CD4-positive, alpha-beta T cell treated with Interferon alpha-2 for 1 hour (primary cell): ENCODE measurements at places on chromosomes 2 and 18.

DNA sequence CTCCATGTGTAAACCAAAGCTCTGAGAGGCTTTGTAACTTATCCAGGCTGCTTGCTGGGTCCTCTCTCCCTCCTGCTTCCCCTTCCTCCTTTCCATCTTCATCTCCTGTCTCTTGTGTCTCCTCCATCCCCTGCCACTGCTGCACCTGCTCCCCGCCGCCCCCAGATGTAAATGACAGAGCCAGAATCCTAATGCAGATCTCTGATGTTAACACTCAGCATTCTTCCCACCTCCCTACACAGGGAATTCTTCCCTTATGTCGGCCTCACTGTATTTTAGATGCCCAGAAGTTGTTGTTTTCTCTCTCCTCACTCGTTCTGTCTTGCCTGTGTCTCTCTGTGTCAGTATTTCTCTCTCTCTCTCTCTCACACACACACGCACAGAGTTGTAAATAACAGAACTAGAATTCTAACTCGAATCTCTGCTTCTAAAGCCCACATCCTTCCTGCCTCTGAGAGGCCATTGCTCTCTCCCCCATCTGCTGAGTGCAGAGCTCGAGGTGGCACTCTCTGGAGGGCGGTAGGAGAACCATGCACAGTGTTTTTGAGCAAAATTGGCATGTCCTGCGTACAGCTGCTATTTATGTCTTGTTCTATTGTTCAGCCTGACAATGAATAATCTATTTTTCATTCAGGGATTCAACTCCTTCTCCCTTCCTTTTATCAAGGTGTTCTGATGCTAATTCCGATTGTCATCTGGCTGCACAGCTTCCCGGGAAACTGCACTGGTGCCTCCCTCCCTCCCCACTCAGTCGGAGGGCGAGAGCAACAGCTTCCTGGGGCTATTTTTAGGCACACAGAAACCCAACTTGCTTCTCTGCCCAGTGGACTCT, 219.9 kb downstream of the SH3RF3 start:
- peak; percentile 58 for DNase-seq

DNA sequence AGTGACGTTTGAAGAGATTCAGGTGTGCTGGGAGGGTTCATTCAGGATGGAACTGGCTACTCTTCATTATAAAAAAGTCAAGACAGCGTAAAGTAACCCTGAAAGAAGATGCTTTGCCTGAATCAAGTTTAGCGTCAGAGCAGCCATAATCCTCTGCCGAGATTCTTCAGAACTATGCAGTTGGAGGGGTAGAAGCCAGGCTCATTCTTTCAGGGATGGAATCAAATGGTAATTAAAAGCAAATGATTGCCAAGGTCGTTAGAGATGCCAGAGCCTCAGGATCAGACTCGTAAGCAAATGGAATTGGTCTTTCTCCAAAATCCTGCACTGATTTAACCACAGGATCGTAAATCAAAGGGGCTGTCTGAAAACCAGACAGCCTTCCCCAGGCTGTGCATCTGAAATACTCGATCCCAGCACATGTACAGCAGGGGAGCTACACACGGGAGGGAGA, 21.9 kb downstream of the APCDD1 start:
- no peak for DNase-seq

GRCh38 chr18:2223849-2224248, 347.5 kb downstream of the METTL4 start:
- DNase-seq, result no peak

DNA sequence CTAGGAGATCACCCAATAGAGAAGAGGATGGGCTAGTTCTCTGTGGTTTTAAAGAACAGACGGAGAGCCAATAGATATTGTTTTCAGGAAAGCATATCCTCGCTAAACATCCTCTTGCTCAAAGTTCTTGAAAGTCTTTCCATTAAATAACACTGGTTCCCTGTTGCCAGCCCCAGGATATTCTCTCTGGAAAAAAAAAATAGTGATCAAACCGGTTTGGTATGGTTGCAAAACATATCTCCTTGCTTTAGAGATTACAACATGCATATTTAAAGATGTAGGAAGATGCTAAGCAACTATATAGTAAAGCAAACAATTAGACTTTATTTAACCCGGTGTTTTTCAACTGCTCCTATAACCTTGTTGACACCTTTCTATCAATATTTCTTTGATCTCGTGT, 211.4 kb downstream of the CMPK2 start:
- no peak for DNase-seq

GRCh38 chr2:220219371-220219770, 591.9 kb downstream of the SLC4A3 start:
- DNase-seq, result no peak

GRCh38 chr2:214710729-214711128, 98.8 kb downstream of the BARD1 start:
- no peak for DNase-seq

DNA sequence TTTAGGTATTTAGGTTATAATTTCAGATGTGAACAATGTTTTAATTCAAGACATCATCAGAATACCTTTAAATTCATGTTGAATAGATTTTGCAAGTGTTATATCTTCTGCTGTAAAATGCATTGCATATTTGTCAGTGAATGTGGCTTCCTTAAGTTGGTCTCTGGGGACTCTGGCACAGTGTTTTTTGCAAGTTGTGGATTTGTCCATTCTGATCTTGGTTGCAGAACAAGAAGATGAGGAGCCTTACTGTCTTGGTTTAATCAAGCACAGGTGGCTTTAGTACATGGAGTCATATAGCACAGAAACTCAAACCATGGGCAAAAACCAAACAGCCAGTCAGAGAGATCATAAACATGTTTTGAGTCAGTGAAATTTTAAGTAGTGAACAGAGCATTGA, 135.7 kb downstream of the ARHGAP28 start:
- no peak for DNase-seq

DNA sequence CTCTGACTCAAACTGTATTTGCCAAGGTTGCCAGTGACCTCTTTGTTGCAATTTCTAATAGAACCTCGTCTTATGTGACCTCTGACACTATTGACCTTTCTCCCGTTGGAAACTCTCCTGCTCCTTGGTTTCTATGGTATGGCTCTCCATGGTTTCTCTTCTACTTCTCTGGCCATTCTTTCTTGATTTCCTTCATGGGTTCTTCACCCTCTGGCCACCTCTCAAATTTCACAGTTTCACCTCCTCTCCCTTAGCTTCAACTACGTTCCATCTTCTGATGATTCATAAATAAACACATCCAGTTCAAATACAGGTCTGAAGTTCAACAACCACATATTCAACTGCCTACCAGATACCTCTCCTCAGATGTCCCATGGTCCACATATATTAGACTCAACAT, 109.5 kb downstream of the CACNB4 start:
- DNase-seq, result no peak

GRCh38 chr2:156192468-156192867, 140.1 kb downstream of the NR4A2 start:
- no peak for DNase-seq

DNA sequence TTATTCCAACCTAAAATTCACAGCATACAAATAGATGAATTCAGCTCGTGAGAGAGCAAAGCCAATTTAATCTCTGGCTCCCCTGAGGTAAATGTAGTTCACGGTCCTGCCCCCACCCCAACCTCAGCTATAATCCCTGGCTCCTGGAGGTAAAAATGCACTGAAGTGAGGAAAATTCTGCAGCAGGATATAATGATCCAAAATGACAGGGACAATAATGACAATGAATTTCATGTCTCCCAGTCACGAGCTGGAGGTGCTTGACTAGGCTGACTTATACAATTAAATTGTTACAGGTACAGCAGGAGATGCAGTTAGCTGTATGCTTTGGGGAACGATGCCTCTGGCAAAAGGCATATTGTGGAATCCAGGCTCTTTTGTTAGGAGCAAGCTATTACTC, 82.0 kb downstream of the GPD2 start:
- DNase-seq, result no peak

DNA sequence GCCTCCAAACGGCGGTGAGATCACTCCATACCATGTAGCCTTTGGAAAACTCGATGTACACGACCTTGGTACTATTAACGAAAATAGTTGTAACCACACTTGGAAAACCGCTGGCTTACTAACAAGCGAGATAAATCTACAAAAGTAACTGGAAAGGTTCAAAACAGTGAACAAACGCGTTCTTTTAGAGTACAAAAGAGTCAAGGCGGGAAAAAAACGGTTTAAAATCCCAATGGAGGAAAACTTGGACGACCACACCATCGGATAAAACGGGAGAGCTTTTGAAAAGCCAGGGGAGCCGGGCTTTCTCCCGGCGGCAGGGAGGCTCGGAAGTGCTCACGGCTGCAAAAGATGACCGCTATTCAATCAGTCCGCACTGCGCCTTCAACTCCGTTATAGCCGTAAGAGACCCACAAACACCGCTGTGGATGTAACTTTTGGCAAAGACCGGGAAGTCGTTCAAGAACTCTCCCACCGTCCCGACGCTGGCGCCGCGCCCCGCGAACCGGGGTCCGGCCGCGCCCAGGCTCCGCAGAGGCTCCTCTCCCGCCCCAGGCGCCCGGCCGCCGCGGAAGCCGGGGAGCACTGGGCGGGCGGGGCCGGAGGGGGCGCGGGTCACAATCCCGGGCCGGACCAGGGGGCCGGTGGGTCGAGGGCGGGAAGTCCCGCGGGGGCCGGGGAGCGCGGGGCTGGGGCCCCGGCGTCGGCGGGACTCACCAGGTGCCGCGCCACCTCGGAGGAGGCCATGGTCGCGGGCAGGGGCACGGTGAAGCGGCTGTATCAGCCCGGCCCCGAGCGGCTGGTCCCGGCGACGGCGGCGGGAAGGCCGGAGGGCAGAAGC, 465 bp downstream of the SEPTIN10 start:
- DNase-seq, result no peak

DNA sequence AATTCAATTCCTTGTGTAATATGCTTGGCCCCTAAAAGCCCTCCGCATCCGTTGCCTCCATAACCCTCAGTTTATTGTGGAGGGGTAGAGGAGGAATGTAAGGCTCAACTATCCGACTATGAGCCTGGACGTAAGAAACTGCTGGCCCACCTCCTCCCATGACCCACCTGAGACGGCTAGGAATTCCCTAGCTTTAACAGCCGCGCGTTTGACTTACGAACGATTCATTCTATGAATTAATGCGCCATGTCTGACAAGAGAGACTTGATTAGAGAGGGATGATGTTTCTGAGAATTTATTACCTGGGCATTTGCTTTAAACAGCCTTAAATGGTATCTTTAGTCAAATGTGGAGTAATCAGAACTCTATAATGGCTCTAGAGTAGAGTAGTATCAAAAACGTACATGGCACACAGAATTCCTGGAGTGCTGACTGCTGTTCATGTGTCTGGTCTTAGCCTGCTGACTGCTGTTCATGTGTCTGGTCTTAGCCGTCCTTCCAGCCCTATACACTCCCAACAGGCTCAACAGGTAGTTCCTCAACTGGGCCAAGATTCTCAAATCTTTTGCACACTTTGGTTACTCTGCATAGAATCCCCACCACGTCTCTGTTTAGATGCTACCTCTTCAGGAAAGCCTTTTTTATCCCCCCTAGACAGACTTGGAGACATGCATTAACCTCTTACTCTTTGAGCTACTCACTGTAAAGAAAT, 899 bp upstream of the GFPT1 start:
- no peak for DNase-seq

- DNase-seq, result no peak
Measured at GRCh38 chr18:49175071-49175470, 224.3 kb upstream of the SMAD7 start.

DNA sequence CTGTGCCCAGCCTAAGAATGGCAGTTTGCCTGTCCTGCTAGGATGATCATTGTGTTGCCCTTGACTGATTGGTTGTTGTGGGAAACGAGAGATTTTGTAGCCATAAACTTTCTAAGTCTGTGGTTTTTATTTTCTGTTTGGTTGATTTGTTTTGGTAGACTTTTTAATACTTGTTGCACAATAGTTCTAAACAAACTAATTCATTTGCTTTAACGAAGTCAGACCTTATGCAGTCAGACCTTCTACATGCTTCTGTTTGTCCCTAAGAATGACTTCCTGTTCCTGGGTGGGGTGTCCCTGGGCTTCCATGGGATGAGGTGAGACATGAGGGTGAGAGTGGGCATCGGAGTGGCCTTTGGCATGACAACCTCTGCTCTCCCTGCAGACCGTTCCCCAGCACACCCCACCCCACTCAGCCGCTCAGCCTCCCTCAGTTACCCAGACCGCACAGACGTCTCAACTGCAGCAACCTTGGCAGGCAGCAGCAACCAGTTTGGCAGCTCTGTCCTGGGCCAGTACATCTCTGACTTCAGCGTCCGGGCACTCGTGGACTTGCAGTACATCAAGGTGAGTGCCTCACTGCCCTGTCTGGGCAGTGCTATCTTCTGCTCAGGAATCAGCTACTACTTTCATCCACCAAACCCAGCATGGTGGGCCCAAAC, 7.8 kb upstream of the CNNM3 start:
- no peak for DNase-seq

DNA sequence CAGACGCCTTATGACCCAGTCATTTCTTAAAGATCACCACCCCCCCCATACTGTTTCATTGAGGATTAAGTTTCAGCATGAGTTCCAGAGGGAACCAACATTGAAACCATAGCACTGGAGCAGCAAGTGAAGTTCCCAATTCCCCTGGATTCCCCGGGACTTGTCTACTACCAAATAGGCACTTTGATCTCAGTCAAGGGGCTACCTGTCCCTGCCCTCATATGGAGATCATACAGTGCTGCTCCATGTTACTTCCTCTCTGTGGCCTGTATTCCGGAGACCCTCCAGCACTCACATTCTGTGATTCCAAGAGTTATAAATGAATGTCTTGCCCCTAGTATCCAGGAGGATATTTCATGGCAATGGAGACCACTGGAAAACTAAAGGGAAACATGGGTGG, 42.5 kb downstream of the RNF144A start:
- DNase-seq, result no peak

DNA sequence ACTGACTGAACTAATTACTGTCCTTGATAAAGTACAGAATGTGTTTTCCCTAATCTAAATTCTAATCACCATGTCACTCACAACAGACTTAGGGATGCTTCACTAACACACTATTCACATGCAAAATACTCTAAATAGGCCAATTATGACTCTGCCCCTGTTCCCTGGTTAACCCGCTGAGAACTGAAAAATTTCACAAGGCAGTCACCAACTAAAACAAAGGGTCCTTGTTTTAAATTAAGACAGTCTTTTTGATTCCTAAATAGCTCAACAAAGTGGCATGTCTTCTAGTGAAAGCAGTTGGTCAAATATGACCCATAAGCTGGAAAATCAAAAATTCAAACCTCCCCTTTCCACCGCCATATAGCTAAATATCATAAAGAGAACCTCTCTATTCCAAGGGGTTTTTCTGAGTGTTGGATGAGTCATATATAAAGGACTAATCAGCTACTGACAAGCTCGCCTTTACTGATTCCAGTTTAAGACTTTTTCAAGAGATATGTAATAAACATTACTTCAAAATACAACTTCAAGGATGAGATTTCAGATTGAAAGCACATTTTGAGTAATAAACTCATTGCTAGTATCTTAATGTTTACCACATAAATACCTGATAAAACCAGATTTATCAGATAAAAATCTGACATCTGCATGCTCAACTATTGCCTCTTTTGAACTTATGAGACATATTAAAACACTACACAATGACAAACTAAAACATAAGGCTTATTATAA, 235.8 kb downstream of the TCF4 start:
- DNase-seq, result no peak
